ENCODE measurements at places on chromosomes 6 and 20.

GRCh38 chr6:84282550-84282949 lies 55.1 kb upstream of the CEP162 start:
- DNase-seq, result no peak

DNA sequence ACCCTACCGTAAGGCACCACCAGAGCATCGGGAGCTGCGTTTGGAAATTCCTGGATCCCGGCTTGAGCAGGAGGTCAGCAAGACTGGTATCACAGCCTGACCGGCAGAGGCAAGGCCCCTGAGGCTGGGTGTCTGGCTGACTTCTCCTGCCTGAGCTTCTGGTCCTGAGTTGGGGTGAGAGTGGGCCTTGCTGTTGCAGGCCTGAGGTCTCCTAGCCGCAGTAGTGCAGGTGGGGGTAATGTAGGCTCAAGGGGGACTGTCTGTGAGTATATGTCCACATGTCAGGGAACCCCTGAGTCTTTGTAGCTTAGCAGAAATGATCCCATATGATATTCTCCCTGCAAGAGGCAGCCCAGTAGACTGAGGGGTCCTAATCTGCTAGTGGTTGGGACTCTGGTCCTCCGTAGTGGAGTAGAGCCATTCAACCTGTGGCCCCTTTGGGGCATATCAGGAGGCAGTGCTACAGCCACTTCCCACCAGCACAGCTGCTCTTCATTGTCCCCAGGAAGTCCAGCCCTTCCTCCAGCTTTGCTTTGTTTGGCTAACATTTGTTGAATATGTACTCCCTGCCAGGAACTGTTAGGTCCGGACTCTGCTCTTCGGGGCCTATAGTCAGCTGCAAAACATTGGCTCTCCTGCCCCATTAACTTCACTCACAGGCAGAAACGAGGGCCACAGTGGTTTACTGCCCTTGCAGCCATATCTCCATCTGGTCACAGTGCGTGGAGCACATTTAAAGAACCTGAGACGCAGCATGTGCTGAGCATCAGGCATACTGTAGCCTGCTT lies 10.9 kb downstream of the LRRC73 start:
- no peak for DNase-seq

DNA sequence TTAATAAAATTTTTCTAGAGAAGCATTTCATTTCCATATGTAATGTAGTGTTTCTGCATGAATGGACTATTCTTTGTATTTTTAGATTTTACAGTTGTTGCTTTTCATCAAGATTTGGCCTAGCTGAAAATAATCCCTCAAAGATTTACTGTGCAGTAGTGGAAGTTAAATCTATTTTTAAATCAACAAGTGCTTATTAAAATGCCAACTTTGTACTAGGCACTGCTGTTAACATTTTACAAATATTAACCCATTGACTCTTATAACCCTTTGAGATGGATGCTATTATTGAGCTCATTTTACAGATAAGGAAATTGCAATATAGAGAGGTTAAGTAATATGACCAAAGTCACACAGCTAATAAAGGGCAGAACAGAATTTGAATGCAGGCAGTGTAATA lies 274.5 kb downstream of the NKAIN2 start:
- DNase-seq, result no peak

GRCh38 chr6:33297956-33298772 lies 578 bp downstream of the RGL2 start:
- DNase-seq, result peak; percentile 49

- DNase-seq, result no peak
These were observed 10.5 kb downstream of the PLN start for GRCh38 chr6:118558464-118559217.

- DNase-seq, result no peak
These were observed 114.7 kb downstream of the PLCB1 start for GRCh38 chr20:8246716-8247115.

DNA sequence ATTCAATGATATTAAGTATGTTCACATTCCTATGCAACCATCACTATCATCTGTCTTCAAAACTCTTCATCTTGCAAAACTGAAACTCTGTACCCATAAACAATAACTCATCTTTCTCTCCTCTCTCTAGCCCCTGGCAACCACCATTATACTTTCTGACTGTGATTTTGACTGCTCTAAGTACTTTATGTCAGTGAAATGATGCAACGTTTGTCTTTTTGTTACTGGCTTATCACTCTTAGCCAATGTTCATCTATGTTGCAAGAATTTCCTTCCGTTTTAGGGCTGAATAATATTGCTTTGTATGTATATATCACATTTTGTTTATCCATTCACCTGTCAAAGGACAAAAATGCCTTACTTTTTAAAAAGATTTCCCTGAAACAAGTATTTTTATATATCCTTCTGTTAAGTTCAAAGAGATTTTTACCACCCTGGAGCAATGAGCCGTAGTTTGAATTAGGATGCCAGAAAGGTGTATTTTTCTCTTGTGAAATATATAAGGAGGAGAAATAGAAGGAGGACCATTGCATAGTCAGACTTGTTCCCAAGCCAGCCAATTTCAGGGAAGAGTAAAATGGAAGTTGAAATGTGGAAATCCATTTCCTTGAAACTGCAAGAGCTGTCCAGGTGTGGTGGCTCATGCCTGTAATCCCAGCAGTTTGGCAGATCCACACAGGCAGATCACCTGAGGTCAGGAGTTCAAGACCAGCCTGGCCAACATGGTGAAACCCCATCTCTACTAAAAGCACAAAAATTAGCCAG lies 4.0 kb upstream of the CGAS start:
- DNase-seq, result no peak

DNA sequence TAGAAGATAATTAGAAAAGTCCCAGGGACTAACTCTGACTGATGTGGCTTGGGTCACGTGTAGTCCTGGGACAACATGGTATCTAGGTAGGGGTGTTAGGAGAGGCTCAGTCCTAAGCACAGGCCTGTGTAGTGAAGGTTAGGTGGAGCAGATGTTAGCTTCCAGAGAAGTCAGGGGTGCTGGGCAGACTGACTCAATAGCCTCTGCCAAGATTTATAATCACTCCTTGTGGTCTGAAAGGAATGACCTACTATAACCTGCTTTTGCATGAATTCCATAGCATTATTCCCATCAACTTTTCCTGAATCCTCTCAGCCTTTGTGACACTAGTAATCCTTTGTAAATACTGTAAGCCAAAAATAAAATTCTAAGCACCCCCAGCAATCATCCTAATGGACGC lies 10.2 kb upstream of the PEX7 start:
- no peak for DNase-seq

- DNase-seq, result no peak
These were observed 64.8 kb downstream of the CARMIL1 start for GRCh38 chr6:25343984-25344383.

GRCh38 chr6:106517706-106518105 lies 111.6 kb downstream of the RTN4IP1 start:
- DNase-seq, result no peak

DNA sequence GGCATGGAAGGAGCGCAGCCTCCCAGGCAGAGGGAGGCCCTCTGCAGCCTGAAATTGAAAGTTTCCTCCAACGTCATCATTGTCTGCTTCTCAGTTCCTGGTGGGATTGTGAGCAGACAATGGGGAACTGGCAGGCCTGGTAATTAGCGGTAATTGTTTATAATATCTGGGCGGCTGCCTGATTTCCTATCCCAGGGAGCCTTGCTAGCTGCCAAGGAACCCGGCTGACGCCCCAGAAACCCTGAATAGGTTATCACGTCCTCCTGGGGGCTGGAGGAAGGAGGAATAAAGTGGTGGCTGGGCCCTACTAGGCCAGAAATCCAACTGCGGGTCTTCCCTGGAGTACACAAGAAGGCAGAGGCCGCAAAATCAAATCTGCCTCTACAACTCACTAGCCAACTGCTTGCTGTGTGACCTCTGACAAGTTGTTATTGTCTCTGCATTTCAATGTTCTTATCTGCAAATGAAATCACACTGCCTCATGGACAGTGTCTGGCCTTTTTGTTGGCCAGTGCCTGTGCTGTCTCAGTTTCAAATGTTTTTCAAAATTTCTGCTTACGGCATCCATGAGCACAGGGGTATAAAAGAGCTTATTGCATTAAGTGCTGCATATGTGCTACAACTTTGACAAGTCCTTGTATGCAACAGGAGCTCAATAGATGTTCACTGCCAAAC lies 16.9 kb downstream of the KCNK15 start:
- no peak for DNase-seq

DNA sequence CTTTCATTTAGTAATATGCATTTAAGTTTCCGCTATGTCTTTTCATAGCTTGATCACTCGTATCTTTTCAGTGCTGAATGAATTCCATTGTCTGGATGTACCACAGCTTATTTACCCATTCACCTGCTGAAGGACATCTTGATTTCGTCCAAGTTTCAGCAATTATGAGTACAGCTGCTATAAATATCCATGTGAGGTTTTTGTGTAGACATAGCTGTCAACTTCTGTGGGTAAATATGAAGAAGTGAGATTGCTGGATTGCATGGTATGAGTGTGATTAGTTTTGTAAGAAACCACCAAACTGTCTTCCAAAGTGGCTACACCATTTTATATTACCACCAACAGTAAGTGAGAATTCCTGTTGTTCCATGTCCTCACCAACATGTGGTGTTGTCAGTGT lies 79.2 kb upstream of the STMND1 start:
- DNase-seq, result no peak

- no peak for DNase-seq
These were observed 4.5 kb downstream of the KPNA5 start for GRCh38 chr6:116685437-116685993.

- no peak for DNase-seq
These were observed 3.4 kb upstream of the RNF217 start for GRCh38 chr6:124958759-124959354.

- DNase-seq, result no peak
These were observed 79.2 kb downstream of the CBFA2T2 start for GRCh38 chr20:33568868-33569801.

- DNase-seq, result no peak
These were observed 7.0 kb downstream of the COX7A2 start for GRCh38 chr6:75236630-75237029.

DNA sequence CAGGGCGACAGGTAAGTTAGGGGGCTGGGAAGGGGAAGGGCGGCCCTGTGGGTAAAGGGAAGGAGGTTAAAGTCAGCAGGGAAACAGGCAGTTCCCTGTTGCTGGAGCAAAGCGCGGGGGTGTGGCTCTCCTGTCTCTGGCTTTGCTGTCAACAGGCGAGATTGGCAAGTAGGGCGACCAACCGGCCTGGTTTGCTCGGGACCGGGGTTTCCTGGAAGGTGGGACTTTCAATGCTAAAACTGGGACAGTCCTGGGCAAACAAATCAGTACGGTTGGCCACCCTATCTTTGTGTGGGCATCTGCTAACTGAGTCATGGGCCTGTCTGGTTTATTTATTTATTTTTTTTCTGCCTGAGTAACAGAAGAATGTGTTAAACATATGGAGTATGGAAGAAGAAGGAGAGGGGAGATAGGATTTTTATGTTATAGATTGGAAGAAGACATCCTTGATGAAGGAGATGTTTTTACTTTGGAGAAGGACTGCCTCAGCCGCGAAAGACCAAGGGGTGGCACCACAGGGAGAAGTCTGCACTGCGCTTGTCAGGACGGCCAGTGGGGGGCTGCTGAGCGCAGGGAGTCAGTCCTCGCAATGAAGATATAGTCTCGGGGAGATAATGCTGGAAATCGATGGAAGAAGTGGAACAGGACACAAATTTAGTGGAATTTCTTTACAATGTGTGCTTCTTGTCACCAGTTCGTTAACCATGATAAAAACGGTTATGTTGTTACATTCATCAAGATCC lies 43.4 kb upstream of the ESR1 start:
- DNase-seq, result peak; percentile 55

- DNase-seq, result no peak
These were observed 16.6 kb downstream of the SNRPC start for GRCh38 chr6:34773916-34774315.

GRCh38 chr6:44049163-44049988 lies 77.9 kb downstream of the MRPL14 start:
- DNase-seq, result peak; percentile 52

- DNase-seq, result no peak
These were observed 77.3 kb downstream of the OPN5 start for GRCh38 chr6:47859175-47859574.

GRCh38 chr6:130864344-130864743 lies 37.1 kb downstream of the SMLR1 start:
- no peak for DNase-seq

DNA sequence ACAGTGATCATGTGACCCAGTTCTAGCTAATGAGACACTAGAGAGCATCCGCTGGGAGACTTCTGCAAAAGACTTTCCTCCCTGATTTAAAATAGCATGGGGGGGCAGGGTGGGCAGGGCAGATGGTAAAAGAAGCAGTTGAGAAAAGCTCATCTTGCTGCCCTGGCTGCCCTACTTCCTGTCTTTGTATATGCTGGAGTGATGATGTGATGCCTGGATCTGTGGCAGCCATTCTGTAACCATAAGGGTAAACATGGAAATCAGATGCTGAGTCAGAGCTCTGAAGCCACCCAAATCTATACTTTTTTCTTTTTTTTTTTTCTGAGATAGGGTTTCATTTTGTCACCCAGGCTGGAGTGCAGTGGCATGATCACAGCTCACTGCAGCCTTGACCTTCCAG lies 25.4 kb downstream of the ZFP64 start:
- DNase-seq, result no peak

GRCh38 chr20:58868795-58869194 lies 16.3 kb downstream of the GNAS start:
- no peak for DNase-seq

- peak; percentile 81 for DNase-seq
These were observed 425 bp downstream of the FOXA2 start for GRCh38 chr20:22583773-22584521.

DNA sequence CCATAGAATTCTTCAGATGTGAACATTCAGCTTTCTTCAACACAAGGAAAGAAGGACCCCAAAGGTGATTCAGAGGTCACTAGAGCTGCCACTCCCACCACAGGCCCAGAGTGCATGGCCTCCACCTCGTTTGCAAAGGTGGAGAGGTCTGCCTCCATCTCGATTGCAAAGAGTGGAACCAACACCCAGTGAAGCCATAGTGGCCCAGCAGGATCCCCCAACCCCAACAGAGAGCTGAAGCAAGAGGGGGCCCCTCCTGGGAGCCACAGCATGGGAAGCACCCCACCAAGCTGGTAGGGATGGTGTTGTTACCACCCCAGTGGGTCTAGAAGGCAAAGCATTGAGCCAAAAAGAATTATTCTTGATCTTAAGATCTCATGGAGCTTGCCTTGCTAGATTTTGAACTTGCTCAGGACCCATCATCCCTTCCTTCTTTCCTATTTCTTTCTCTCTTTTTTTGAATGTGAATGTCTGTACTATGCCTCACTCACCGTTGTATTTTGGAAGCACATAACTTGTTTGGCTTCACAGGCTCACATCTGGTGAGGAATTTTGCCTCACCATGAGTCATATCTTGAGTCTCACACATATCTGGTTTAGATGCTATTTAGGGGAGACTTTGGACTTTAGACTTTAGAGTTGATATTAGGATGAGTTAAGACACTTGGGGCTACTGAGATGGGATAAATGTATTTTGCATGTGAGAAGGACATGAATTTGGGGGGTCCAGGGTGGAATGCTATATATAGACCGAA lies 119.2 kb downstream of the ANKRD60 start:
- peak; percentile 9 for DNase-seq

GRCh38 chr6:33091957-33092356 lies 16.2 kb downstream of the HLA-DPB1 start:
- DNase-seq, result no peak

- DNase-seq, result peak; percentile 78
These were observed at the start of gene SLC16A10 for GRCh38 chr6:111087106-111087835. SLC16A10 (plus strand) TSS chr6:111087503; CDS start chr6:111087753, 250 bp downstream.

GRCh38 chr6:170125456-170126300 lies 165.2 kb downstream of the DLL1 start:
- DNase-seq, result no peak

- no peak for DNase-seq
These were observed 443.8 kb upstream of the MANEA start for GRCh38 chr6:95133578-95133977.

All from LoVo (cell line).